ENCODE measurements at places on chromosomes 4 and X. TPM values are rescaled to one million over a fixed set of nuclear protein-coding genes. Genes with fewer than 3 reads are reported as not detected.

The HERC5 gene
- total RNA-seq: 2.6 TPM

The CHRNA9 gene
- total RNA-seq: not detected

The HS6ST2 gene
- 0.19 TPM for total RNA-seq

The RNF212 gene
- total RNA-seq: not detected

The REELD1 gene
- total RNA-seq: not detected

The CYLC1 gene
- total RNA-seq: not detected

The RASL11B gene
- 8.7 TPM for total RNA-seq

The LSM6 gene
- 15.9 TPM for total RNA-seq

The BTC gene
- total RNA-seq: 0.25 TPM

The MAP9 gene
- 6.6 TPM for total RNA-seq

DNA sequence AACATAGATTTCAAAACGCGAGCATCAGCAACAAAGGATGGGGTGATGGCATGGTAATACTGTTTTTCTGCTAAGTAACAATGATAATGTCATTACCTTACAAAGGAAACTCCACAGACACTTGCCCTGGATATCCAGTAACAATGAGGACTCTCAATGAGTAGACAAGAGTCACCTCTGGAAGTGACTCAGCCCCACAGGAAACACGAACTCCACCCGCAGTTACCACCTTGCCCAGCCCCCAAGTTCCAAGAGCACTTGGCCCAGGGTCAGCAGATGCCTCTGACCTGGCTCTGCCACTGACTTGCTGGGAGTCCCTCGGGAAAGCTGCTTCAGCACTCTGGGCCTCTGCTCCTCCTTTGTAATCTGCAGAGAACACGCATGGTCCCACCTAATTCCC is 110.3 kb upstream of the MAP3K15 start:
- no peak for DNase-seq

DNA sequence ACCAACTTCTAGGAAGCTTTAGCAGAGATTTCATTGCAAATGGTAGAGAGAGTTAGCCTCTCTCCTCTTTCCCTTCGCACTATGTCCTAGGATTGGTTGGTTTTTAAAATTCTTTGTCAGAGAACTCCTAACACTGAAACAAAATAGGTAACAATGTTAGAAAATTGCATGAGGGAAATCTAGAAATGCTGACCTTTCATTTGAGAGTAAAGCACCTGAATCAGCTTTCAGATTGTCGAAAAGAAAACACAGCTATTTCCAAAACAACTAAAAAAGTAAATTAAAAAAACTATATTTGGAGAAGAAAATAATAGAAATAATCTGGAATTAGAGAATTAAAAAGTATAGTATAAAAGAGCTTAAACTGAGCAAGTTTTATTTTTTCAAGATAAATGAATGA is 108.1 kb upstream of the GK2 start:
- no peak for DNase-seq

- no peak for DNase-seq
Measured at GRCh38 chr4:78629991-78630541, 78.5 kb downstream of the ANXA3 start.

DNA sequence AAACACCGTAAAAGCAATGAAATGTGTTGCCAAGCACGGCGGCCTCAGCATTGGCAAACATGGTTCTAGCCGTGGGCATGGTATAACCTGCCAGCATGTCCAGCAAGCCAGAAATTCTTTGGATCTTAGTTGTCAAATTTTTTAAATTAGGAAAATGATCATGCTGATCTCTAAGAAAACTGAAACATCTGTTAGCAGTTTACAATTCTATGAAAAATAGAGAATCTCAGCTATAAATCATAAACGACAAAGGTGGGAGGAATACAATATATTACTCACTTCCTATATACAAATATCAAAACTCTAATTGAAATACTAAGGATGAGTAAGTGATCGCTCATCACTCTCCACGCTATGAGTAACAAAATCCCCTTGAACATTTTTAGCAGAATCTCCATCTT is 130.3 kb downstream of the ADGRA3 start:
- DNase-seq: no peak

GRCh38 chrX:150329282-150329681 is 33.8 kb upstream of the MAMLD1 start:
- DNase-seq: no peak

DNA sequence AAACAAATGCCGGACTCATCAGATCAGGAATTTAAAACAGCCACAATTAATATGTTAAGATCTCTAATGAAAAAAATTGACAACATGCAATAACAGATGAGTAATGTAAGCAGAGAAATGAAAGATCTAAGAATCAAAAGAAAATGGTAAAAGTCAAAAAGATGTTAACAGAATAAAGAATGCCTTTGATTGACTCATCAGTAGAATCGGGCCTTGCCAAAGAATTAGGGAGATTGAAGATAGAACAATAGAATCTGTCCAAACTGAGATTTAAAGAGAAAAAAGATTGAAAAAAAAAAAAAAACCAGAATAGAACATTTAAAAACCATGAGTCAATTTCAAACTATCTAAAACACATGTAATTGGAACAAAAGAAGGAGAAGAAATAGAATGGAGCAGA is 25.9 kb upstream of the GUCY1A1 start:
- no peak for DNase-seq

- no peak for DNase-seq
Measured at GRCh38 chrX:17809273-17809672, 51.8 kb downstream of the RAI2 start.

- DNase-seq: no peak
Measured at GRCh38 chrX:15468036-15468435, 25.1 kb downstream of the PIR start.

GRCh38 chr4:78691971-78692821 is 84.0 kb upstream of the BMP2K start:
- no peak for DNase-seq

DNA sequence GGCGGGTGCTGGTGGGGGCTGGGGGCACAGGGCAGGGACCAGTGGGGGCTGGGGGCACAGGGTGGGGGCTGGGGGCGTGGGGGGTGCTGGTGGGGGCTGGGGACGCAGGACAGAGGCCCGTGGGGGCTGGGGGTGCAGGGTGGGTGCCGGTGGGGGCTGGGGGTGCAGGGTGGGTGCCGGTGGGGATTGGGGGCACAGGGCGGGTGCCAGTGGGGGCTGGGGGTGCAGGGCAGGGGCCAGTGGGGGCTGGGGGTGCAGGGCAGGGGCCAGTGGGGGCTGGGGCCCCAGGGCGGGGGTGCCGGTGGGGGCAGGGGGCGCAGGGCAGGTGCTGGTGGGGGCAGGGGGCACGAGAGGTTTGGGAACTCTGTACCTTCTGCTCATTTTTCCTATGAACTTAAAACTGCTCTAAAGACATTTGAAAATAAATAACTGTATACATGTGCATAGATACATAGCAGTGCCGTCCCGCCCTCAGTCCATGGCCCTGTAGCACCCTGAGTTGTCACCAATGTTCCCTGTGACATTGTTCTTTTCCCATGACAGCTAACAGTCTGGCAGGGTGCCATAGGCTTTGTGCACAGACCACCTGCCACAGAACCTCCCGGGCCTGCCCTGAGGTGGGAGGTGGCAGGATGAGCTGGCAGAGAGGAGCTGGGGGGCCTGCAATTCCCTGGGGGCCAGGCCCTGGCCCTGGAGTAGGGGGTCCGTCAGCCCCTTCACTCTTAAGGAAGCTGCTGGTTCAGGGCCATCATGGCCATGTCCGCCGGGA is 35.6 kb upstream of the ADRA2C start:
- DNase-seq: no peak

GRCh38 chrX:33062041-33062440 is 149.3 kb downstream of the DMD start:
- DNase-seq: no peak

DNA sequence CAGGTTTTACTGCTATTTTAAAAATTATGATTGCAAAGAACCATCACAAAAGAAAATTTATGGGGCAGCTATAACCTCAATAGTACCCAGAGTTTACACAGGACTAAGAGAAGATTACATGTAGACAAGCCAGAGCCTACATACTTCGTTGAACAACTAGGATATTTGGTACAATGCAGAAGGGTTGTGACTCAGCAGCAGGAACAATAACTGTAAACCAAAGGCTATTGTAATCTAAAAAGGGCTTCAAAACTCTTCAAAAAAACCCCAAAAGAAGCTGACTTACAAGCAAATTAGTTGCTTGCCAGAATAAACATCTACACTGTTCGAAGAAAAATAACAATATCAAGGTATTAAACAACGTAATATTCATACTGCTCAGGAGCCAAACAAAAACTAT is 618.0 kb downstream of the STPG2 start:
- no peak for DNase-seq

DNA sequence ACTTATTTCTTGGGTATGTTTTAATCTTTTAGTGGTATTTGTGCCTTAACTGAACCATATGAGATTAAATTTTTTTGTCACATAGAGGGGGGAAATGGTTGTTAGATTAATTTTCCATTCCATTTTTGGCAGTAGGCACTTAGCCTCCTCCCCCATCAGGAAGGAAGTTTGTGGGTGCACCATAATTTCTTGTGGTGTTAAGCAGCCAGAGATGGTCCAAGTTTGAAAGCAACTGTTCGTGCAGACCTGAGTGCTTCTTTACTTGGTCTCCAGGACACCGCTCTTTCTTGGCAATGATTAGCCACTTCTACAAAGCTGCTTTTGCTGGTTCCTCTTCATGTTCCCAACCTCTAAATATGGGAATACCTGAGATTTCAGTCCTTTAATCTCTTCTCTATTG is 92.7 kb upstream of the RPL34 start:
- DNase-seq: no peak

- no peak for DNase-seq
Measured at GRCh38 chr4:99179626-99180025, 35.5 kb upstream of the ADH4 start.

GRCh38 chrX:22486296-22486695 is 213.6 kb downstream of the CBLL2 start:
- DNase-seq: no peak

GRCh38 chrX:48938721-48939425 is 18.5 kb downstream of the OTUD5 start:
- DNase-seq: no peak

DNA sequence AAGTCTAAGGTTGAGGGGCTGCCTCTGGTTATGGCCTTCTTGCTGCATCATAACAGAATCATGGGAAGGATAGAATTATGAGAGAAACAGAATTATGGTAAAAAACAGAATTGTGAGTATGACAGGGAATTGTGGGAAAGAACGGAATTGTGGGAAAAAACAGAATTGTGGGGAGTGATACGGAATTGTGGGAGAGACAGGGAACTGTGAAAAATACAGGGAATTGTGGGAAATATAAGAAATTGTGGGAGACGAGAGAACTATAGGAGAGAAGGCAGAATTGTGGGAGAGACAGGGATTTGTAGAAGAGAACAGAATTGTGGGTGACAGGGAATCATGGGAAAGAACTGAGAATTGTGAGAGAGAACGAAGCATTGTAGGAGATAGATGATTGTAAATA is 159.1 kb downstream of the FRMPD4 start:
- no peak for DNase-seq

GRCh38 chr4:37562592-37562991 is 123.6 kb downstream of the RELL1 start:
- no peak for DNase-seq

DNA sequence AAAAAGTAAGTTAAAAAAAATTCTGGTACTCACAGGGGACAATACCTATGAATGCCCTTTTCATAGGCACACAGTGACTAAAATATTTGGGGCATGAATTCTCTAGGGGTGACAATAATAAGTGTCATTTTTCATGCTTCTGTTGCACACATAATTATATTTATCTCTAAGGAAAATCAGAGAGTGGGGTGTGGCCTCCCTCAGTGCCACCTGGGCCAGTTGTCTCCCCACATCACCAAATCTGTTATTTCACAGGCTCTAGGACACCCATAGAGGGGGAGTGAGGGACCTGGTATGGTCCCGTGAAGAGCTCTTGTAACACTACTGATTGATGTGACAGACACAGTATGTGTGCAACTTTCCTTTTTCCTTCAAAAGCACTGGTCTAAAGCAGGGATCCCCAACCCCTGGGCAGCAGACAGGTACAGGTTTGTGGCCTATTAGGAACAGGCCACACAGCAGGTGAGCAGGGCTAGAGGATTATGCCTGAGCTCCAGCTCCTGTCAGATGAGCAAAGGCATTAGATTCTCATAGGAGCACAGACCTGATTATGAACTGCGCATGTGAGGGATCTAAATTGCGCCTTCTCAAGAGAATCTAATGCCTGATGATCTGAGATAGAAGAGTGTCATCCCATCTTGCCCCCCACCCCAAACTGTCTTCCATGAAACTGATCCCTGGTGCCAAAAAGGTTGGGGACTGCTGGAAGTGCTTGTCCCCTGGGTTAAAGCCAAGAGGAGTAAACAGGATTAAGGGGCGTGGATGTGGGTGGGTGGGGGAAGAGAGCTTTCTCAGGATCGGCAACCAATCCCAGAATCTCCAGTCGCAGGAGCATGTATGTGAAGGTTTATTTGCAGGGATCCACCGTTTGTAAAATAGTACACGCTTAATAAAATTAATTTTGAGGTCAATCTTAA is 856 bp downstream of the SLC9B1 start:
- no peak for DNase-seq

GRCh38 chrX:298993-299392 is 17.8 kb downstream of the PLCXD1 start:
- no peak for DNase-seq

DNA sequence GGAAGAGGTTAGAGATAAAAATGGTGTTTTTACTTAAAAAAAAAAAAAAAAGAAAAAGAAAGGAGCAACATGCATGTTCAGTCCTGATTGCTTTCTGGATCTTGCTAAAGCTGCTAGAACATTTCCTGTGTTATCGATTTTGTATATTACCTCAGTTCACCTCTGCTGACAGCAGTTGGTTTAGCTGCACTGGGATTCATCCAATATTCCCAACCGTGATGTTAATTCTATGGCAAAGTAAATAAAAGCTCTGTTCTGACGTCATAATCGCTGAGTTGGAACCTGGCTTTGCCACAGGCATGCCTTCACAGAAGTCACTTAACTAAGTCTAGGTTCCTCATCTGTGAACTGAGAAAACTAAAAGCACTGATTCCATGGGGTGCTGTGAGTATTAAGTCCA is 90.7 kb upstream of the SORBS2 start:
- DNase-seq: no peak

DNA sequence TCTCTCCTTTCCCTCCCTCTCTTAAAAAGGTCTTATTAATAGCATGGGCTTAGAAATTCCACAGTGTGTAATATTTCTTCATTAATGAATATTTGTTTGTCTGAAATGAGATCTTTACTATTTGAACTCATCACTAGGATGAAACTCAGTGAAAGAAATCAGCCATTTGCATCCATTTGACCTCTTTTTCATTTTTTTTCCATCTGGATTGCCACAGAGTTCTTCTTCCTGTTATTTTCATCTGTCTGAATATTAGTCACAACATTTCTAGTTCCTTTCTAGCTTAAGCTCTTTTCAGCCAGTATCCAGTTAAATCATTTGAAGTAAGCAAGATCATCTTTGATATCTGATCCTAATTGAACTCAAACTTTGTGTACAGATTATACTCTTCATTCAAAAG is 69.2 kb upstream of the PLS3 start:
- no peak for DNase-seq

GRCh38 chrX:136865270-136866158 is 15.0 kb downstream of the RBMX start:
- no peak for DNase-seq

DNA sequence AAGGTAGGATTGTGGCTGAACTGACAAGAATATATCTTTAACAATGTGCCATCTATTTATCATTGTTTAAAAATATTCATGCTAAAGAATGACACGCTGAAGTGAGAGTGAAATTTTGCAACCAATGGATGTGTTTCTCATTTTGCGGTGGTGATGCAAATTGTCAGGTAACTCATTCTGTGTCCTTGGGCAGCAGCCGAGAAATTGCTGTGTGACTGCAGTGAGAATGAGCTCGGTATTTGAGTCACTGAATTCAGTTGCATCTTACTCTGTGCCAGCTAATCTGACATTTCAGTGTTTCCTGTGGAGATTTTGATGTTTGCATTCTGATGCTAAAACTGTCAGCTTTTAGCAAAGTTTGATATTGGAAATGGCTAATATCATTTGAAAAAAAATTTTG is 28.1 kb downstream of the MCUB start:
- DNase-seq: no peak

Data from left ventricle myocardium inferior (tissue), 1 donor.